ENCODE measurements at places on chromosomes 6 and 20.

GRCh38 chr20:18794428-18794787 lies 19.2 kb upstream of the SCP2D1 start:
- DNase-seq: no peak

- no peak for DNase-seq
These were observed 19.3 kb upstream of the SEC63 start for GRCh38 chr6:107977283-107977682.

DNA sequence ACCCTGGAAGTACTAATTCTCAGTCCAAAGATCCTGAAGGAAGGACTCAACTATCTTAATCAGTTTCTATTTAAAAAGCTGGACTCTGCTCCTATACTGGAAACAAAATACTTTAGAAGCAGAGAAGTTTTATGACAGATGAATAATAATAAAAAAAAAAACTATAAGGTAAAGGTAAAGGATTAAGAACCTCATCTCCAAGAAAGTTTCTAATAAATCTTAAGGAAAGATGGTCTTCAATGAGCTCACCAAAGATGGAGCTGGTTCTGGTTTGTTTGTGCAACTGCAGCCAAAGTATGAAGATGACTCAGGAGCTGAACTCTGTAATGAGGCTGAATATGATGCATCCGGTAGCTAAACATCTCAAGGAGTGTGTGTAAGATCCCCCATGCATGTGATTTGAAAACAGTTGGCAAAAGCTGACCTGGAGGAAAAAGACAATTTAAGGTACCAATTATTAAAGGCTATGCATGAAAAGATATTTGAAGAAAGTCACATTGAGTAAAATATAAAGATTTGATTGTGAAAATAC lies 25.2 kb downstream of the MED23 start:
- DNase-seq: no peak

DNA sequence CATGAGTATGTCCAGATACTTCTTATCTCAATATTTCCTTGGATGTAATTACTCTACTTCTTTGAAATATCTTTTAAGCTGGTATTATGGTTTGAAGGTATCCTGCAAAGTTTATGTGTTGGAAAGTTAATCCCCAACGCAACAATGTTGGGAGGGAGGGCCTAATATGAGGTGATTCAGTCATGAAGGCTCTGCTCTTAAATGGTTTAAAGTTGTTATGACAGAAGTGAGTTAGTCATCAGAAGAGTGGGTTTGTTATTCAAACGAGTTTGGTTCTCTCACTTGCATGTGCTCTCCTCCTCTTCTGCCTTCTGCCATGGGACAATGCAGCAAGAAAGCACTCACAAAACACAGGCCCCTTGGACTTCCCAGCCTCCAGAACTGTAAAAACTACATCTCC lies 176.3 kb downstream of the KCNQ5 start:
- no peak for DNase-seq

DNA sequence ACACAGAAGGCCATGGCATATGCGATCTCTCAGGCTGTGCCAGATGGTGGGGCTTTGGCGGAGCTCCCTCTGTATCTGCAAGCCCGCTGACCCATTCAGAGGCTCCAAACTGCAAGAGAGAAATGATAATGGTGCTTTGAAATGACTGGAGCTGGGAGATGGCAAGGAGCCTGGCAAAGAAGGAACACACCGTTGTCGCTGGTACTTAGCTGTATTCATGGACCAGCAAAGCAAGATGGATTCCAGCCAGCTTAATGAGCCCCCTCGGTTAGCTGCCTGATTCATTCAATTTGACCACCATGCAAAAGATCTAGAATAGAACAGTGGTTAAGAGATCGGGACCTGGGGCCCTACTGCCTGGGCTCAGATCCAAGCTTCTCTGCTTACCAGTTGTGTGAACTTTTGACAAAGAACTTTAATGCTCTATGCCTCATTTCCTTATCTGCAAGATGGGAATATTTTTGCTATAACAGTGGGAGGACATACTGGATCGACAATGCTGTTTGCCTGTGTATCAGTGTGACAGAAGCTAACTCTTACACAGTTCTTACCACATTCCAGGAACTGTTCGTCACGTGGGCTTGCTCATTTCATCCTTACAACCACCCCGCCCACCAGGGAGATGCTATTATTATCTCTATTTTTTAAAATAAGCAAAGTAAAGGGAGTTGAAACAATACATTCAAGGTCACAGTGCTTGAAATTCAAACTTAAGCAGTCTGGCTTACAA lies 317.8 kb upstream of the SULF2 start:
- DNase-seq: no peak

Data from heart left ventricle (tissue), 16 donors.